ENCODE measurements at places on chromosomes 3 and 15.
A peak's percentile ranks its signal among the peaks of the same experiment; 100 is the strongest.

DNA sequence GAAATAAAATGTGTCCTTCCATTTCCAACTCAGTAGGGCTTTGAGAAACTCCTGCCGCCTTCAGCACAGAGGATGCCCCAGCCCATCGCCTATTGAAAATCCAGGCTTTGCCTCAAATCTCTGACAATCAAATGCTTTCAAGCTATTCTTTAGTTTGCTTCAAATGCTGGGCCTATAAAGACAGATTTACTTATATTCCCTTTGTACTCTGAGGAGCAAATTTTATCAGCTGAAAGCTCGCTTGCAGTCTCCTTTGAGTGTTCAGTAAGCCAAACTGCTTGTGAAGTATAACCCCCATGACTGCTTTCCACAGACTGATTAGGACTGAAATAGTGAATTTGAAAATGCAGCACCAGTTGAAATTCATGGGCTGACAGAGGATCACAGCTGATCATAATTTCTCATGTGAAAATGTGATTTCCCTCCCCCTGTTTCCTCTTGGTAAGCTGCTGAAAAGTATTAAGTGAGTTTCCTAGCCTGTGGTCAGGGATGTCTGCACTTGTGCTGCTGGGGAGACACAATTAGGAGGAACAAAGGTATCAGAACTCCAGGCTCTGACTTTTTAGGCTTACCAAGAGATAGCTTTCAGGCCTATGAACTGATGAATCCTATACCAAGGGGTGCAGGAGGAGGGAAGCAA, 563.4 kb upstream of the TGFBR2 start:
- DNase-seq, result no peak
- no peak overlapping the region for H3K27ac ChIP-seq
- no peak overlapping the region for H3K4me3 ChIP-seq
- H3K4me1 ChIP-seq, result peaks cover 42% of the 10 kb centered on the region
- no peaks in the 10 kb centered on the region for H3K36me3 ChIP-seq

- DNase-seq, result no peak
- H3K27ac ChIP-seq, result peak overlapping the region; percentile 82
- H3K4me3 ChIP-seq, result no peak overlapping the region
- H3K36me3 ChIP-seq, result peaks cover 4% of the 10 kb centered on the region
- peaks cover 14% of the 10 kb centered on the region for H3K27me3 ChIP-seq
These were observed 32.9 kb upstream of the SEC13 start for GRCh38 chr3:10353661-10354360.

DNA sequence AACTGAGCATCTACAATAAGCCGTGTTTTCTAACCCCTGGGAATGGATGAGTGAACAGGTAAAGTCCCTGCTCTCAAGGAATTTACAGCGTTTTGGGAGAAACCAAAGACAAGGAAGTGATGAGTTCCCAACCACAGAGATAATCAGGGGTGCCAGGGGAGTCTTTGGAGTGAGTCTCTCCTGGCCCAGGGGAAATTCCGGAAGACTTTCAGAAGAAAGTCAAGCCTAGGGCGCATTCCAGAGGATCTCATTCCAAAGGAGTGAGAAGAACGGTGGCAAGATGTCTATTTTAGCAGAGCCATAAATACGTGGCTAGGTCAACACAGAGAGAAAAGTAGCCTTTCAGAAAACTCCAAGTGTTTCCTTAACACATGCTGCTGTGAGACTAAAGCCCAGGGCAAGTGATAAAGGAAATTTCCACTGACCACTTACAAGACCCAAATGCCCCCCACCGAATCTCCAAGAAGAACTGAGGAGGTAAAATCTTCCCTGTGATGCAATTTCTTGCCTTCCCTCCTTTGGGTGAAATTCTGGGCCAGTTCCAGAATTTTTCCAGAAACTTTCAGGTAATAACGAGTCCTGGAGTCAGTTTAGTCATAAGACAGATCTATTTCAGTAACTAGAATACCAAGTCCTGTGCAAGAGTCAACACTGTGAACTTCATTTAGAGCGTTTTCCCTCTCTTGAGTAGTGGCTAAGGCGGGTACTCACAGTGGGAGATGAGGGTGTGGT, 437.4 kb downstream of the NR2F2 start:
- no peaks in the 10 kb centered on the region for H3K27me3 ChIP-seq
- no peak overlapping the region for H3K4me3 ChIP-seq
- H3K36me3 ChIP-seq, result no peaks in the 10 kb centered on the region
- H3K4me1 ChIP-seq, result peaks cover 9% of the 10 kb centered on the region

DNA sequence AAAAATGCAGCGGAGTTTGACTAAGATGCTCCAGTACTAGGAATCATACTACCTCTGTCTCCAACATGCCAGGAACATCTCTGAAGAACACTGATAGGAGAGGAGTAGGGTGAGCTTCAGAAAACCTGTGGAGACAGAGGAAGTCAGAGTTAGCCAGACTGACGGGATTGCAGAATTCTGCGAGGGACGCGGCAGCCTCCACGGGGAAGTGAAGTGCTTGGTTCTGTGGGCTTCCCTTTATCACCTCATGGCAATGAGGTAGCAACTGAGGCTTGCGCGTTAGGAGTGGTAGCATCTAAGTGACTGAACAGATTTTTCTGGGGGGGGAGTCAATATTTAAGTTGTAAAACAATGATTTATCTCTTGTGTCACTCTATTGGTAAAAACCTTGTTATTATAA, 226.3 kb downstream of the MCTP2 start:
- H3K36me3 ChIP-seq, result no peaks in the 10 kb centered on the region
- DNase-seq, result no peak
- H3K4me3 ChIP-seq, result no peak overlapping the region
- H3K27me3 ChIP-seq, result peaks cover 2% of the 10 kb centered on the region
- H3K4me1 ChIP-seq, result peaks cover 3% of the 10 kb centered on the region

DNA sequence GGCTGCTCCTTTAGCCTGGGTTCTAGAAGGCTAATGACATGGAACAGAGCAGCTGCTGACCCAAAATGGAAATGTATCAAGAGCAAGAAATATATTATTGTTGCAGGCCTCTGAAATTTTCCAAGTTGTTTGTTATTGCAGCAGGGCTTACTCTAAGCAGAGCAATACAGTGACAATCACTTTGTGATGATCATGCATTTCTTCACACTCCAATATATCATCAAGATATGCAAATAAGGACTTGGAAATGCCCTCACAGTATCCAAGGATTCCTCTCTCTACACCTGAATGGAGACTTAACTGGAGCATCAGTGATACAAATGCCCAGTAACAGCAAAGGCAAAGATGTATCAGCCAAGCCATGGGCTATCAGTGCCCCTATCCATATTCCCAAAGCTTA, 89.6 kb downstream of the PDZRN3 start:
- peaks cover 2% of the 10 kb centered on the region for H3K27me3 ChIP-seq
- no peak overlapping the region for H3K27ac ChIP-seq
- H3K36me3 ChIP-seq, result no peaks in the 10 kb centered on the region
- H3K4me3 ChIP-seq, result no peak overlapping the region

Data from endothelial cell (in vitro differentiated cells).